Astrocyte of the hippocampus (primary cell): ENCODE measurements at places on chromosomes 4 and X.

DNA sequence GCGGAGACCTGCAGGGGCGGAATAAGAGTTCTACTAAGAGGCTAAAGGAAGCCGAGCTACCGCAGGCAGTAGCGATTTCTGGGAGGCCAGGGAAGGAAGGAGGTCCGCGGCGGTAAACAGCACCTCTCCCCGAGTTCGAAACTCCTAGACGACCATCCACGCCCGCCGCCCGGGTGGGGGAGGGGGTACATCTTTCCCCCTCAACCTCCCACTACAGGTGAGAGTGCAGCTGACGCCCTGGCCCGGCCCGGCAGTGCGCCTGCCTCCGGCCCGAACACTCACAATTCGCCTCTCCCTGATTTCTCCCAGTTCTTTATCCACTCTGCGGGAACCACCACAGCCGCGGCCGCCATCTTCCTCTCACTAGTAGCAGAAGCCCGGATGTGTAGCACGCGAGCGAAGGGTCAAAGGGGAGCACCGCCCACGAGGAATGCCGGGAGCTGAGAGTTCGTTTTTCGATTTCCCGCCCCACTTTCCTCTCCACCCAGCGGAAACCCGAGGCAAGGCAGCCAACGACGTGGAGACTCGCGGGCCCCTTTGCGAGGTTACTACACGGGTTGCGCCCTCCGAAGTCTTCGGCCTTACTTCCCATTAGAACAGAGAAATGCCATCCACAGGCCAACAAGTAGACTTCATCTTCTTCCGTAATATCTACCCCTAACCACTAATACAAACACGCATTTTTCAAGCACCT, at the start of gene THOC2:
TSS of gene THOC2 (minus strand) at position 383 of the 694 bp plus-strand sequence. CDS start at position 353, 30 bp downstream.
- peak; percentile 90 for DNase-seq

GRCh38 chrX:139052461-139052860, 340.9 kb upstream of the FGF13 start:
- DNase-seq: no peak

DNA sequence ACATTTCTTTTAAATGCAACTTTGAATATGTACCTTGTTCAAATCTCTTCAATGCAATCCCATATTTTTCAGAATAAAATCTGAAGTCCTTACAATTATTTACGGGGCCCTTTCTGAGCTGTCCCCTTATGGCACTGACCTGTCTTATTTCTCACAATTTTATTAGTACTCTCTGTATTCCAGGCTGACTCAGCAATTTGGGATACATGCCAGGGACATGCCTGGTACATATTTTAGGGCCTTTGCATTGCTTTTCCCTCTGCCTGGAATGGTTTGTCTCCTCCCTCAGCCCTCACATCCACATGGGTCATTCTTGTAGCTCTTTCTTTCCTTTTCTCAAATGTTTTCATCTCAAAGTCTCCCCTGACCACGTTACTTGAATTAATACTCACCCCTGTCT, 172.2 kb upstream of the TECRL start:
- DNase-seq: peak; percentile 79

- DNase-seq: peak; percentile 80
Measured at GRCh38 chr4:151530230-151530629, 121.3 kb downstream of the FHIP1A start.

GRCh38 chr4:113921089-113921794, 58.2 kb downstream of the ARSJ start:
- no peak for DNase-seq

- no peak for DNase-seq
Measured at GRCh38 chr4:12761694-12762093, 722.4 kb downstream of the RAB28 start.

GRCh38 chr4:119643306-119644042, 14.9 kb upstream of the PDE5A start:
- DNase-seq: peak; percentile 56

DNA sequence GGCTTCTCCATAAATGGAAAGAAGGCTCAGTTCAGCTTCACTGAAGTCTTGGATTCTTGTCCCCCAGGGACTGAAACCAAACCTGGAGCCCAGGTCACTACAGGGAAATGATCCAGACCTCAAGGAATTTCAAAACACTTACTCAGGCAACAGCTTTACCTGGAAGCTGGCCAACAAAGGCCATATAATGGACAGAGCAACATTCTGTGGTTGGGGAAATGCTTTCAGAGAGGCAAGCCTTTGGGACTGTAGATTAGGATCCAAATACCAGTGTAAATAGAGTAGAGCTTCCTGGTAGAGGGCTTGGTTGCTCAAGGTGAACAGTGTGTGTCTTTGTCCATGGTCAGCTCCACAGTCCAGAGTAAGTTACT, 57.0 kb upstream of the PROM1 start:
- peak; percentile 100 for DNase-seq

DNA sequence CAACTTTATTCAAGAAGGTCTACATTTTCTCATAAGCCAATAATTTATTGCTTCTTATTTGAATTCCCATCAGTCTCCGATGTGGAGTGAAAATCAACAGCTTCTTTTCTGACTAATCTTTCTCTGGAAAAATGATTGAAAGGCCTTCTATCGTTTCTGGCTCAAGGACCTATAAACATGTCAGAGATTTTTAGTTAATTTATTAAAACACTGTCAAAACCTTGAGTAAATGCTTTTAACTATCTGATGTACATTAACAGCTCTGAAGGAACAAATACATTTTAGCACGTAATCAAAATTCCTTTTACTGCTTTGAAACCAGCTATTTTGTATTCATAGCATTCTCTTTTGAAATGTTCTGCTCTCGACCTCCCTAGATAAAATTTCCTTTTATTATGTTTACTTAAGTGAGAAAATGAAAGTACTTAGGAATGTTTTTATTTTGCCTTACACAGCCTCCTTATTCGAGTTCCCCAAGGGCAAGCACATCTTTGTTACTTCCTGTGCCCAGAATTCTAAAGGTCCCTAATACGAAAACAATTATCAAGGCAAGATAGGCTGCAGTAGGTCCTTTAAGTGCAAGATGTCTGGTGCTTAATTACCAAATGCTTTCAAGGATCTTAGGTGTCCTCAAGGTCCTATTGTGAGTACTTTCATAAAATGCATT, 3.1 kb upstream of the ZFX start:
- DNase-seq: peak; percentile 34

GRCh38 chr4:4472344-4472958, 69.4 kb downstream of the STX18 start:
- DNase-seq: no peak

GRCh38 chr4:14110407-14110806, 482.9 kb upstream of the BOD1L1 start:
- peak; percentile 9 for DNase-seq

DNA sequence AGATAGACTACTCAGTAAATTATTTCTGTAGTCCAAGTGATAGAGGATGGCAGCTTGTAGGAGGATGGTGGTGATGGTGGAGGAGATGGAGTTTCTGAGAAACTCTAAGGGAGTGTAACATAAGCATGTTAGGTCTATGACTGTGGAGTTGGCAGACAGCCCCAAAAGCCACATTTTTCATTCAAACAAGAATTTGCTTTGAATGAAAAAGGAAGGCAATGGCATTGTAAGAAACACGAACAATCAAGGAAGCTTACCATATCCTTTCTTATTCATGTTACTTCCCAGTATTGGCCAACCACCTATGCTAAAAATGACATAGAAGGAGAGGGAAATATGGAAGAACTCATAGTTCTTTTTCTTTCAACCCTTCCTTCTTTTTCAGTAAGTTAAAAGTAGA, 18.7 kb upstream of the SEC24B start:
- peak; percentile 82 for DNase-seq

GRCh38 chr4:187357821-187358220, 634.2 kb upstream of the FAT1 start:
- DNase-seq: no peak

DNA sequence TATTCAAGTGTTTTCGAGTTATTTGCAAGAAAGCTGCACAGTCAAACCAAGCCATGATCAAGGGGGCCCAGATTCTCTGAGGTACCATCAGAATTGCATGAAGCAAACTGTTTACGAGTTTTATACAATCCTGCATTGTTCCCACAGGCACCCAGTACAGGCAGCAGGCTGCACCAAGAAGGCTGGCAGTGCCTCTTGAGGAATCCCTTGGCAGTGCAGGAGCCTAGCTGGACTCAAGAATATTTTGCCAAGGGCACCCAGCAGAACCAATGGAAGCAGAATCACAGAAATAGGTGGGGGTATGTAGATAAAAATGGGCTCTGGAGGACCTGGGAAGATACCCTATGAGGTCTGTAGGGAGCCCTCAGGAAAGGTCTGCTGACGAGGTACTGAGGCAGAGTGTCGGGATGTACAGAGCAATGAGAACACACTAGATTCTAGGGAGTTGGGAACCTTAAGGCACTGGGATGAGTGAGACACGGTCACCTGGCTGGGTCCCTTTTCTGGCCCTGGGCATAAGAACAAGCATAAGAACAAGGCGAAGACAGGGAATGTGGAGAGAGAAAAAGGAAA, 2.5 kb upstream of the PLP1 start:
- peak; percentile 61 for DNase-seq

DNA sequence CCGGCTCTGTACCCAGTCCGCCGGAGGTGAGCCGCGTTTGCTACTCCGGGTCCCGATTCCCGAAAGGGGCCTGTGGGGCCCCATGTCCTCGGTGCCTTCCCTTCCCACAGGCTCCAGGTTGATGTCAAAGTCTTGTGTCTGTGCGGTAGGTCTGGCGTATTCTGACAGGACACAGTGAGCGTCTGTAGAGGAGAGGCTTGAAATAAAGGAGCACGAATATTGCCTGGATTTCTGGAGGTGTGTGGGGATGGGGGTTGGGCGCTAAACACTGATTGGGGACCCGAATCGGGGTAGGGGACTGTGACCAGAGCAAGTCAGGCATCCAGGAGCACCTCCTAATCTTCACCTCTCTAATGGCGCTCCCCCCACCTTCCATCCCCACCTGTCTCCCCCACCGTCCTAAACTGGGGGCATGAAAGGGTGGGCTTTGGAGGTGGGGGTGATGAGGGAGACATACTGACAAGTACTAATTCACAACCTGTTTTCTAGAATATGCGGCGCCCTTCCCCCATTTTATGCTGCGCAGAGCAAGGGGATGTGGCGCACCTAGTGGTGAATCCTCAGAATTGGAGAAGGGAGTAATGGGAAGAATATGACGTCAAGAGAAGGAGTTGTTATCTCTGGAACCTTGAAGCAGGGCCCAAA, 855 bp downstream of the GPRASP2 start:
- peak; percentile 59 for DNase-seq

DNA sequence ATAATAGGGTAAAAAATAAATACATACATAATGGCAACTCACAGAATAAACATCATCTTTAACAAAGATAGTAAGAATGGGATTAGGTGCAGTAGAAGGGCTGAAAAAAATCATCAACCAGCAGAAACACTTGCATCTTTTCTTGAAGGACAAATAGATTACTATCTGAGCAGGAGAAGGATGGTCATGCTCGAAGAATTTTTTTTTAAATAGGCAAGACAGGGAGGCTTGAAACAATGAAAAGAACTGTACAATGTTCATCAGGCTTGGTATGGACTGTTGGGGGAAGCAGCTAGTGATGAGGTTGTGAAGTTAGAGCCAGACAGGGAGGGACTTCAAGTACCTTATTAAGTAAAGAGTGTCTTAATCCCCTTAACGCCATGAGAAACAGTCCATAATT, 167.4 kb upstream of the LDB2 start:
- DNase-seq: no peak

- DNase-seq: no peak
Measured at GRCh38 chrX:147920161-147920666, 8.5 kb downstream of the FMR1 start.

GRCh38 chrX:154019061-154019621, 561 bp downstream of the IRAK1 start:
- peak; percentile 35 for DNase-seq
